ENCODE measurements at places on chromosomes 12 and 14. TPM values are rescaled to one million over a fixed set of nuclear protein-coding genes. Genes with fewer than 3 reads are reported as not detected.
A peak's percentile ranks its signal among the peaks of the same experiment; 100 is the strongest.

Gene SLC5A8
- total RNA-seq: not detected

- DNase-seq: no peak
Measured at GRCh38 chr14:31128601-31129526, 78.7 kb downstream of the HECTD1 start.

DNA sequence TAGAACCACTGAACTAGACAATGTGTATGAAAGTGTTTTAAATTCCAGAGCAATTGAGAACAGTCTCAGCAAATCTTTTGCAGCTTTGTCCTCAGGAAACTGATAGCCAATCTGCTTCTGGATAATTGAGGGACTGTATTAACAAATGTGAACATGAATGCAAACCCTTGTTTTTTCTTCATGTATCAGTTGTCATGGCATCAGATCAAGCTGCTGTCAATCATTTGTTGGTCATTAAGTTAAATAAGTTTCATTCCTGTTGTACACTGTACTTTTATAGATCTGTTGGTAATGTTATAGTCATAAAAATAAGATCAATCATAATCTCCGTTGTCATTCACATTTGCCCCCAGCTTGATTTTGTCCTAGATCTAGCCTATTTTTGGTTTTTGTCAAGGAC is 65.5 kb upstream of the RFX4 start:
- DNase-seq: no peak

- DNase-seq: no peak
Measured at GRCh38 chr12:119052001-119052400, 70.7 kb downstream of the SRRM4 start.

GRCh38 chr12:68342966-68343365 is 10.8 kb upstream of the MDM1 start:
- DNase-seq: no peak

DNA sequence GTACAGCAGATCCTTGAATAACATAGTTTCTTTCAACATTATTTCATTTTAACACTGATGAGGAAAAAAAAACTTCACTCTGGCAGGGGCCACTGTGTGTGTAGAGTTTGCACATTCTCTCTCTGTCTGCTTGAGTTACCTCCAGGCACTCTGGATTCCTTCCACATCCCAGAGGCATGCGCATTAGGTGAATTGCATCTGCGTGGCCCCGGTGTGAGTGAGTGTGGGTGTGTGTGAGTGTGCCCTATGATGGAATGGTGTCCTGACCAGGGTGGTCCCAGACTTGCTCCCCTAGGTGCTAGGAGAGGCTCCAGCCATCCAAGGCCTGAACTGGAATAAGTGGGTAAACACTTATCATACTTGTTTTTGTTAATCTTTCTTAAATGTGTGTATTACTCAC is 90.6 kb upstream of the LRIG3 start:
- DNase-seq: no peak

Gene REP15
- 2.5 TPM for total RNA-seq

DNA sequence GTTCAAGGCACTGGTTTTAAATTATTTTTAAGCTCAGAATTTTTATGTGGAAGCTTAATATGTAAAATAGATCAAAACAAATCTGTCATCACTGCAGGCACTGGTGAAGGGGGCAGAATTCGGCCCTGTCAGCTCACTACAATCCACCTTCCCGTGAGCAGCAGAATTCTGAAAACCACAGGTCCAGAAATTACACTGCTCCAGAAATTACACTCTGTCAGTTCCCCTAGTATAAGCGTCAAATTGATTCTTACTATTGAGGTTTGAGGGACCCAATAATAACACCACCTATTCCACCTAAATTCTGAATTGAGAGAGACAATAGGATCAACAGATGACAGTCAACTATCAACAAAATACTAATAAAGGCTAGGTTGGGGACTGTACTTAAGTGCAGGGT is 245.5 kb downstream of the PHLDA1 start:
- no peak for DNase-seq

DNA sequence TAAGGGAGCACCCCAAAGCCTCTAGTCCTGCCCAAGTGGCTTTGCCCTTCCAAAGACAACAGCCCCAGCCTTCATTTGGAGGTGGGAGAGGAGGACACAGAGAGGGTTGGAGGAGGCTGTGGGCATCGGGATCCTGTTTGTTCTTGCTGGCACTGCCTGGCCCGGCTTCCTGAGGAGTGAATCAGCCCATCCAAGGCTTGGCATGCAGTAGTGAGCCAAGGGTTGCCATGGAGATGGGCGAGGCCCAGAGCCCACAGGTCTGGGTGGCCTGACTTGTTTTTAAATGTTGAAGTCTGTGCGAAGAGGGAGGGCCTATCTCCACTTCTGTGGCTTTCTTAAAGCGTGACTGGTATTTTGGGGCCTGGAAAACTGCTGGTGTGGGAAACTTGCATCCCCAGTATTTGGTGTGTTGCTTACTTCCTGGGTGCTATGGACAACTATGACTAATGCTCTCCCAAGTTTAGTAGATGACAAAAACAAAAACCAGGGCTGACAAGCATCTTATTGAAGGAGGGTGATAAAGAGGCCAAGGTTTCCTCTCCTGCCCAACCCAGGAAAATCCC is 15.8 kb downstream of the CD9 start:
- peak; percentile 33 for DNase-seq

Gene HOXC6
- total RNA-seq: not detected

Gene WNT1
- total RNA-seq: not detected

GRCh38 chr14:28116716-28117115 is 649.9 kb upstream of the FOXG1 start:
- DNase-seq: no peak

Gene CD4
- 5.7 TPM for total RNA-seq

Gene SMCO3
- total RNA-seq: under 0.01 TPM

Gene SMOC1
- total RNA-seq: 0.90 TPM

DNA sequence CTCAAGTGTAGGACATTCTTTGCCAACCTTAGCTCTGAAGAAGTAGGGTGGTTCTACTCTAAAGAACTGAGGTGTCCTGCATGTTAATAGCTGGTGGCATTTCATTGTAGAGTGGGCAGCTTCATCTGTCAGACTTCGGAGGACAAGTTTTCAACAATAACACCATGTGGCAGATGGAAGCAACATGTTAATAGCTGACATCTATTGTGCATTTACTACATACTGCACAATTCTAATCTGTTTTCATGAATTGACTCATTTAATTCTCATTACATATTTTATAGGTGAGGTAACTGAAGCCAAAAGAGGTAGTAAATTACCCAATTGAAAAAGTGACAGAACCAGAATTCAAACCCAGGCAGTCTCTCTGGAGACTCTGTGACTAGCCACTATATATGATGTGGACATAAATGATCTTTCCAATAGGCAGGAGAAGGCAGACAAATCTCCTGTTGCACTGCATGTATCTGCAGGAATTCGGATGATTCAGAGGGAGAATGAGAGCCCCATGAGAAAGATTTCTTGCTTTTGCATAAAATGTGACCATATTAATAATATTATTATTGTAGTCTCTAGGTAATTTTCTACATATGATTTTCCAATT is 137.2 kb upstream of the E2F7 start:
- DNase-seq: no peak

DNA sequence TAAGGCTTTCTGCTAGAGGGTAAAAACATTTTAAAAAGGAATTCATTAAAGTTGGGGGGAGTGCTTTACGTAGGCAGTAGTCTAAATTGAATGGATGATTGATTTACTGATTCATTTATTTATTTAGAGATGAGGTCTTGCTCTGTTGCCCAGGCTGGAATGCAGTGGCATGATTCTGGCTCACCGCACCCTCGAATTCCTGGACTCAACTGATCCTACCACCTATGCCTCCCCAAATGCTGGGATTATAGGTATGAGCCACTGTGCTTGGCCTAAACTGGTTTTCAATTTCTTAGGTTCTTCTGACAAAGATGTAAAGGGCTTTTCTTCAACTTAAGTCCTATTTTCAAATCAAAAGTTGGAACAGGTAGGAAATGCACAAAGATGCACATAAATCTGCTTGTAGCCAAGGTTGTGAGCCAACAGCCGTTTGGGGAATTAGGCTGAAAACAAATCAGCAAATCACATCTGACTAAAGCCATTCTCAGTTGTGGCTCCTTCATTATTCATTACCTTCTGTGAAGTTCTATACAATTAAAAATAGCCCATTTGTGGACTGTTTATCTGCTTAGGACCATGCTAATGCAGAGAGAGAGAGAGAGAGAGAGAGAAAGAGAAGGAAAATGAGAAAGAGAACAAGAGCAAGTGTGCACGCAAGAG is 218.0 kb downstream of the PPM1H start:
- DNase-seq: no peak

Gene PMCH
- total RNA-seq: not detected

GRCh38 chr12:65962921-65963861 is 138.9 kb downstream of the HMGA2 start:
- no peak for DNase-seq

DNA sequence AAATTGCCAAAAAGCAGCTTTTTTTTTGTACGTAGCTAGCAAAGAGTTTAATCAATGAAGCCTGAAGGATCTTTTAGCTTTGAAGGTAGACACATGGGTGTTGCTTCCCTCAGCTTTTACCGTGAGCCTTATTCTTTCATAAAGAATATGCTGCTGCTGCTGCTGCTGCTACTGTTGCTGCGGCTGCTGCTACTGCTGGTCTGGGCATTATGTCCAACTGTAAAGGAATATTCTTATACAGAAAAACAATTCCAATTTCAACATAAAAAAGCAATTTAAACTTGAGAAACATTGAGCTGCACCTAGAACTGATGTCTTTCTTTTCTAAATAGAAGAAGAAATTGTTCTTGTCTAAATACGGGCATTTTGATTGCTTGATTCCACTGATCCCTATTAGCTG is 38.9 kb upstream of the PPP1R12A start:
- no peak for DNase-seq

DNA sequence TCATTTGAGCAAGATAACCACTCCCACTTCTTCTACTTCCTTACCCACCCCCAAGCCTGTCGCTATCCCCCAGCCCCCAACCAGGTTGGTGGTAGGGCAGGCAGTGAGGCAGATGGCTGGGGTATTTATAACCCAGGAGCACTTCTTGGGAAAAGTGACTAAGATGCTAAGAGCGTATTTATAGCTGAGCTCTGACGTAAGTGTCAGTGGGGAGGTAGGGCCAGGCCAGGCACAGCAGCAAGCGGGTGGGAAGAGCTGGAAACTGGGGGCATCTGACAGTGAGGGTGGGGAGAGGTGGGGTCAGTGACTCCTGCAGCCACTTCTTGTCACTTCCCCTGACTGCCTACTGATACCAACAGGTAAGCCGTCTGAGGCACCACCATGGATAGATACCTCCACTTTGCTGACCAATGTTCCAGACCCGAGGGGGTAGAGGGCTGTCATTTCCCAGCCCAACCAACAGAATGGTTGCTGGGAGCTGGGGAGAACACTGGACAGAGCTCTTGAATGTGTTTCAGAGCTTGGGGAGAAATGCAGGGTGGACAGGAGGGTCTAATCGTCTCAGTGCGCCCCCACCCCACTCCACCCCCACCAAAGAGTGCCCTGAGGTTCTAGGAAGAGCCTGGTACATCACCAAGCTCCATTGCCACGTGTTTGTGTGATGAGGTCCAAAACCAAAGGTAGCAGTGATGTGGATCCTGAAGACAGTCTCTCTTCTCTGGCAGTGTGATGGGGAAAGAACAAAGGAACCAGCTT is 2.7 kb upstream of the INHBE start:
- DNase-seq: peak; percentile 97

- DNase-seq: no peak
Measured at GRCh38 chr14:99672506-99673304, 11.4 kb upstream of the CYP46A1 start.

DNA sequence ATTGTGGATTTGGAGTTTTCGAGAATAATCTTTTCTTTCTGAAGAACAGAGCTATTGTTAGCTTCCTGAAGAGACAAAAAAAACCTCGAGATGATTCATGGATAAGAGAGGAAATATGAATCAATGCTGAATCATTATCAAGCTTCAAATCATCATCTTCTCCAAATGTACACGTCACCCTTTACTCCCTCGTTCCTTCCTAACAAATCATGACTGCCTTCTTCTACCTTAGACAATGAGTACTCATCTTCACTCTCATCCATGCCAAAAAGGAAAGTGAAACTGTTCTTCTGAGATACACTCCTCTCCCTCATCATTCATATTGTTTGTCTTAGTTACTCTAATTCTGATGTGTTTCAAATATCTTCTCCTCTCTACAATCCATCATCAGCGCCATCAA is 1115.8 kb upstream of the ATXN7L3B start:
- DNase-seq: no peak

Gene SPIC
- not detected for total RNA-seq

- DNase-seq: no peak
Measured at GRCh38 chr12:118763234-118763633, 218.1 kb upstream of the SRRM4 start.

Measured in IMR-90 (cell line).